Muscle of arm (tissue), 14 donors: ENCODE measurements at places on chromosomes 4 and X.

DNA sequence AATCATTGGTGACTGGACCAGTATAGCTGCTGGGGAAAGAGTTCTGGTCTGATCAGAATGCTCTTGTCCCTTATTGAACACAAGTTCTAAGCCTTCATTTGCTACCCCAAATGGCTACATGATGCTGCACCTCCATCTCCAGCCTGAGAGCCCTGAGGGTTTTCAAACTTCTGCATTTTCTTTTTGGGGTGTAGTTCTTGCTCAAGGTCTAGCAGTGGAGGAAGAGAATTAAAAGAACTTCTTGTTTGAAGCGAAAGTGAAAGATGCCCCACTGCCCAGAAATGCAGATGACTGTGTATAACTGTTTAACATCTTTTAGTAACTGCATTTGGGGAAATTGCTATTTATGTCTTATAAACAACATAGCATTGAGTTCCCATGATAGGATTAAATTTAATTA, 38.5 kb downstream of the LAMTOR3 start:
- no peak for DNase-seq

DNA sequence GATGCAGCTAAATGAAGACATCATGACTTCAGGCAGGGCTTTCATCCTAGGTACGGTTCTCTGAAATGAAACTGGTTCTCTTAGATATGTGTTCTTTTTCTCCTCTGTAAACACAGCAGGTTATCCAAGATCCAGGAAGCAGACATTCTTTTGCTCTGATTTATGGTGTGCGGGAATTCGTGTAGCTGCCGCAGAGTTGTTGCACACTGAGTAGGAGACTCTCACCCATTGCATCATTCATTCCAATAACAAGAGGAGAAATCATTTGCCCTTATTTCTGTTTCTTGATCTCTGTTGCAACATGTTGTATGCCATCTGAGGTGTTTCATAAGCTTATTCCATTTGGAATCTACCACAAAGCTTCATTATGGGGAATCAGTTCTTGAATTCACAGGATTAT, 133.6 kb upstream of the VCX2 start:
- DNase-seq: no peak

DNA sequence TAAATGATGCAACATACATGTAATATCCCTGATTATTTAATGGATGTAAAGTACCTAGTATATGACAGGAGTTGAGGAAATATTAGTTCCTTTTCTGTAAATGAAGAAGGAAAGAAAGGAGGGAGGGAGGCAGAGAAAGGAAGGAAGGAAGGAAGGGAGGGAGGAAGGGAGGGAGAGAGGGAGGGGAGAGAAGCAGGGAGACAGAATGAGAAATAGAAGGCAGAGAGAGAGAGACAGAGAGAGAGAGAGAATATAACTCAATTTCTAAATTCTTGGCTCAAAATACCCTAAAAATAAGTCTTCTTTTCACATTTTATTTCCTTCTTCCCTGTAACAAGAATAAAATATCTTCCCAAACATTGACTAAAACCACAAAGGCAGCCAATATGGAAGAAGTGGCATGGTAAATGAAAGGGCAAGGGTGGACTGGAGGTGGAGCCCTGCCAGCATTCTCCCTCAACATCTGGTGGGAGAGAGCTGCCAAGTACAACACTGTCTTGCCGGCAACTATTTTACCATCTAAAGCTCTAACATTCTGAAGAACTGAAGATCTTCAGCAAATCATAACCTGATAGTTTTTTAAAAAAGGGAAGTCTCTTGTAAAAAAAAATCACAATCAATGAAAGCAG, 245.1 kb downstream of the PPP3CA start:
- DNase-seq: no peak

DNA sequence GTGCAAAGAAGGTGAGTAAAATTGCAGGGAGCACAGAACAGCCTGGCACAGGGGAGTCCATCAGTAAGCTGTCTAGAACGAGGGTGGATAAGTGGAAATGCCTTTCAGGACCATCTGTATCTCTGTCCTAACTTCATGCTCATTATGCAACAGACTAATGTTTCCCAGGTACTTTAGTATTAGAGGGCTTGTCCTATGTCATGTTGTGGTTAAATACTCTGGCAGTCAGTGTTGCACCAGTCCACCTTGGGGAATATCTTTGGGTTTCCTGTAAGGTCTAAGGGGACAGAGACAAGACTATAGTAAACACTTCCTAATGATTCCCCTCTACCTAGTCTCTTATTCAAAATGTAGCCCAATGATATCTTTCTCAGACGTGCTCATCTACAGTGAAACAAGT, 21.3 kb downstream of the NOCT start:
- DNase-seq: no peak

DNA sequence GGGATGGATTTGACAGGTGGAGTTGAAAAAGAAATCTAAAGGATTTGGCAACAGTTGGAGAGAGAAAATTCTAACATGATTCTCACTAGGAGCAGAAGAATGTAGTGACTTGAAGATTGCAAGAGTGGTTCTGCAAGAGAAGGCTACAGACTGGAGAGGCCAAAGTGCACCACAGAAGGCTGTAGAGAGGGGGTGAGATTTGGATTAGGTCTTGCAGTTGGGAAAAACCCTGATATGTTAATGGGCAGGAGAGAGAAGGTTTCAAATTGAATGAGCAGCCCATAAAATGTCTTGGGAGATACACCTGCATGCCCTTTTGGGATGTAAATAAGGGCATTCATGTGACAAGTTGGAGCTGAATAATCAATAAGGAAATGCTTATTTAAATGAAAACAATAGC, 14.7 kb upstream of the VEGFD start:
- no peak for DNase-seq

DNA sequence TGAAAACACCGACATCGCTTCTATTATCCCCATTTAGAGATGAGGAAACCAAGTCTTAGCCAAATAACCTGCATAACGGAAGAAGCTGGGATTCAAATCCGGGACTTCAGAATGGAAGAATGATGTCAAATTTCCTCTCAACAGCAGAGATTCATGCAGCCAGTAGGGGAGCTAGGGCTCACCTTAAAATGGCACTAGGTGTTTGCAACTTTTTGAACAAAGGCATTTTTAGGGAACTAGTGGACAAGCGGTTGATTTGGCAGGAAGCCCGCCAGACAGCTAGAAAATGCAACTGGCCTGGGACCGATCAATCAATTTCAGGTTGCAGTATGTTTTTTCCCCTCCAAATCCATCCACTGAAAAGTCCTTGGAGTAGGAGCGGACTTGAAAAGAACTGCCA, 224.2 kb downstream of the PTTG2 start:
- DNase-seq: no peak

GRCh38 chrX:42505016-42505415, 272.9 kb downstream of the PPP1R2C start:
- no peak for DNase-seq

- DNase-seq: no peak
Measured at GRCh38 chr4:186104890-186105646, 564 bp downstream of the FAM149A start.

- no peak for DNase-seq
Measured at GRCh38 chrX:30870572-30870971, 18.5 kb downstream of the TAB3 start.

DNA sequence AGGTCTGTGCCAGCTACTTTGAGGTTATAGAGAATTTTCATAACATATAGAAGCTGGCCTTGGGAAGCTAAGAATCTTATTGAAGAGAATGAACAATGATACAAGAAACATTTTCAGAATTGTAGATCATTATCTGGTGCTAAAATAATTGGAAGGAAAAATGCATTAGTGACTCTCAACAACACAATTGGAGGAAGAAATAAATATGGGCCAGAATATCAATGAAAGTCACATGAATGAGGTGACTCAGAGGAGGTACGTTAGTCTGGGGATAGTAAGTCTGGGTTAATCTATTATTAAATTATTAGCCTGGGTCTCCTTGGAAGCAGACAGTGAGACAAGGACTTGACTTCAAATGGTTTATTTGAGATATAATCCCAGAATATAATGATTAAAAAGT, 529.3 kb upstream of the SLIT2 start:
- no peak for DNase-seq

DNA sequence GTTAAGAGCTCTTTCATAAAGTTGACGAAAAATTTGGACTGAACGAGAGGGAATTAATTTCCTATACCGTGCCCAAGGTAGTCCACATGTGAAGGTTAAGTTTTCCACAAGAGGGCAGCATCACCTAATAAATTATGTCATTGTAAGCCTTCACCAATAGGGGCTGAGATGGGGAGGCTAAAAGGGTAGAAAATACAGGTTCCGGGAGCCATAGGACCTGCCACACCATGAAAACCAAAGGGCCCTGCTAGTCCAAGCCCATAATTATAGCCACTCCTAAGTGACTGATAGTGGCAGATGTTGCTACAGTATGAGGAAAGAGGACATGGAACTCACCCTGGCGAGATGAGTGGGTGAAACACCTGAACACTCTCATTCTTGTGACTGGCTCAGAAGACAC, 122.2 kb downstream of the SHROOM4 start:
- DNase-seq: peak; percentile 38

DNA sequence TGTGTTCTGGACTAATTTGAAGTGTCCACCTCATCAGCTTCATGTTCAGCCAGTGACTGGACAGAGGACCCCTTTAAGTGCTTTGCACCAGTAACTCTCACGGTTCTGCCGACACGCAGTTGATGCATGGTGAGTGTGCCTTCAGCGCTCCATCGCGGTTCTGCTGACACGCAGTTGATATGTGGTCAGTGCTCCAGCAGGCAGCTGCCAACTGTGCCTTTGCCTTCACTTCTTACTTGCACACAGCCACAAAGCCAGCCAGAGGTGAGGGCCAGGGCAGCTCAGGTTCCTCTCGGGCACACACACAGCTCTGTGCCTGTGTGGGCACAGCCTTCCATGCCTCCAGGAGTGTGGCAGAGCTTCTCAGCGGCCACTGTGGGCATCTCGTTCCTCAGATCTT, 12.4 kb downstream of the NKX1-1 start:
- DNase-seq: no peak

DNA sequence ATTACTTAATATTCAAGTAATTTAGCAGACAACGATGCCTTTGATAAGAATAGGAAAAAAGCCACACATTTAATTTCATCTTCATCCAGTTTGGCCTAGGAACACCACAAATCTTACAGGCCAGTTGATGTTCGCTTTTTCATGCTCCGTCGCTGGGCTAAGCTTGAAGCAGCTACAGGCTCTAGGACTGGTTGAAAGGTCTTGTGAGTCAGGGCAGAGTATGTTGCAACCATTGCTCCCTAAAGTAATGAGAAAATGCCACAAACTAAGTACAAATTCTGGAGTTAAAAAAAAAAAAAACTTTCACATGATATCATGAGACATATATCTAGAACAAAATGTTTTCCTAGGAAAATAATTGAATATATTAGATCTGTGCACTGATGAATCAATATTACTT, 123.8 kb downstream of the RPS6KA6 start:
- DNase-seq: no peak
